ENCODE measurements at places on chromosomes 2 and 18.

- DNase-seq, result no peak
Observed at GRCh38 chr2:234091883-234092282, 41.4 kb downstream of the SPP2 start.

GRCh38 chr18:8008033-8008432 is 440.9 kb downstream of the PTPRM start:
- no peak for DNase-seq

- DNase-seq, result no peak
Observed at GRCh38 chr2:203238292-203238703, 520 bp upstream of the CYP20A1 start.

GRCh38 chr2:128378231-128379020 is 59.8 kb upstream of the HS6ST1 start:
- DNase-seq, result no peak

DNA sequence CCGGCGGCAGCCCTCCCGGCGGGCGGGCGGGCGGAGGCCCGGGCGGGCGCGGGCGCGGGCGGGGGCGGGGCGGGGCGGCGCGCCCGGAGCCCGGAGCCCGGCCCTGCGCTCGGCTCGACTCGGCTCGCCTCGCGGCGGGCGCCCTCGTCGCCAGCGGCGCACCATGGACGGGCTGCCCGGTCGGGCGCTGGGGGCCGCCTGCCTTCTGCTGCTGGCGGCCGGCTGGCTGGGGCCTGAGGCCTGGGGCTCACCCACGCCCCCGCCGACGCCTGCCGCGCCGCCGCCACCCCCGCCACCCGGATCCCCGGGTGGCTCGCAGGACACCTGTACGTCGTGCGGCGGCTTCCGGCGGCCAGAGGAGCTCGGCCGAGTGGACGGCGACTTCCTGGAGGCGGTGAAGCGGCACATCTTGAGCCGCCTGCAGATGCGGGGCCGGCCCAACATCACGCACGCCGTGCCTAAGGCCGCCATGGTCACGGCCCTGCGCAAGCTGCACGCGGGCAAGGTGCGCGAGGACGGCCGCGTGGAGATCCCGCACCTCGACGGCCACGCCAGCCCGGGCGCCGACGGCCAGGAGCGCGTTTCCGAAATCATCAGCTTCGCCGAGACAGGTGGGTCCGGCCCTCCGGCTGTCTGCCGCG is at the start of gene INHBB:
Gene INHBB (plus strand): TSS at position 111 of the 641 bp plus-strand sequence. CDS start 53 bp downstream, at position 164.
- no peak for DNase-seq

GRCh38 chr2:30026091-30027055 is 105.0 kb upstream of the ALK start:
- no peak for DNase-seq

GRCh38 chr2:227661025-227661649 is 5.5 kb upstream of the SCYGR5 start:
- DNase-seq, result no peak

DNA sequence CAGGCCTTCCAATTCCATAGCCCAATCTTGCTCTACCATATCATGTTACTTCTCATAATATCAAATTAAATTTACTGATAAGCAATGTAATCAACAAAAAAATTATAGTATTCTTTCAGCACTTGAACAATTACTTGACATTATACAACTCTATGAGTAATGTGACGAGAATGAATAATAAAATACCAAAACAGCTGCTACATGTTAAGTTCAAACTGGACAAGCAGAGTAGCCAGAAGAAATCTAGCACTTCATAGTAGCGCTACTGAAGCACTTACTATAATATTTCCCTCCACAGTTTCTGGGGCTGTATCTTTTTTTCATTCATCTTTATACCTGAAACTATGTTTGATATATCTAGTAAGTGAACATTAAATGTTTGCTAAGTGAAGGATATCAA is 14.9 kb downstream of the PPP3R1 start:
- no peak for DNase-seq

GRCh38 chr18:31977270-31977872 is 34.4 kb upstream of the TRAPPC8 start:
- peak; percentile 51 for DNase-seq

- no peak for DNase-seq
Observed at GRCh38 chr2:119227346-119227745, 3.7 kb downstream of the STEAP3 start.

DNA sequence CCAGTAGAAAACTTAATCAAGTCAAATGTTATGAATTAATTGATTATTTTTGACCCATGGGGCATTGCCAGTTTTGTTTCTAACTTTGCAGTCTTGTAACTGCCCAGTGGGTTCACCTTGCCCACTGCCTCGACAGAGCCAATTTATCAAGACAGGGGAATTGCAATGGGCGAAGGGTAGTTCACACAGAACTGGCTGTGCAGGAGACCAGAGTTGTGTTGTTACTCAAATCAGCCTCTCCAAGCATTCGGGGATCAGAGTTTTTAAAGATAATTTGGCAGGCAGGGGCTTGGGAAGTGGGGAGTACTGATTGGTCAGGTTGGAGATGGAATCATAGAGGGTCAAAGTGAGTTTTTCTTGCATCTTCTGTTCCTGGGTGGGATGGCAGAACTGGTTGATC is 168.5 kb upstream of the COPS8 start:
- no peak for DNase-seq

DNA sequence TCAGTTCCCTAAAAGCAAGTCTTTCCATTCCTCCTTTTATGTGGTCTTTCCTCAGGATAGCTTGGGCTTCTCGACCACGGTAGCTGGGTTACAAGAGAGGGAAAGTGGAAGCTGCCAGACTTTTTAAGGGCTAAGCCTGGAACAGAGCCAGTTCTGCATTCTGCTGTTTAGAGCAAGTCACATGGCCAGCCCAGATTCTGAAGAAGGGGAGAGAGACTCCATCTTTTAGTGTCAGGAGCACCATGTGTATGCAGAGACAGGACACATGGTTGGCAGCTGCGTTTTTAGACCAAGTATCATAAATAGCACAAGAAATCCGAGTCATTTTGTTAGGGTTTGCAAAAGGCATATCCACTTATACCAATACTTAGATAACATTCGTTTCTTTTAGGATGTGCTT is 4.7 kb downstream of the HMSD start:
- no peak for DNase-seq

DNA sequence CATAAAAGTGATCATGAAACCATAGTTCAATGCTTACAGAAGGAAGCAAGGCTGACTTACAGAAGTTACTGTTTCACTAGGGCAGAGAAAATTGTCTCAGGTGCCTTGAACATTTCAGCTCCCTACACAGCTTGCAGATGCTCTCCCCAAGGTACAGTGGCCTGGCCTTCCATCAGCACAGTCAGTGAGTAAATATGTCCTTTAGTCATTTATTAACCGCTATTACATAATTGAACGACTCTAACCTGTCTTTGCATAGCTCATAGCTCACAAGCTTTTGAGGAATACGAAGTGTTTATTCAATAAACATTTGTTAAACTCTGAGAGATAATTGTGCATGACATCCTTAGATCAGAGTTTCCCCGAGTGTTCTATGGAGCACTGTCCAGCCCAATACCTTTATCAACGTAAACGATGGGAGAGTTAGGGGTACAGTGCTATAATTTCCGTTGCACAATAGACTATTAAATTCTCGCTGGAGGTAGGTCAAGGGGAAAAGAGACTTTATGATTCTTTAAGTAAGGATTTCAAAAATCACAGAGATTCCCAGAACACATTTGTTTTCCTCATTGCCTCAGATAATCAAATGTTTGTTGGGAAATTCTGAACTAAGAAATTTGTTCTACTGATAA is 677.8 kb downstream of the TSN start:
- no peak for DNase-seq

DNA sequence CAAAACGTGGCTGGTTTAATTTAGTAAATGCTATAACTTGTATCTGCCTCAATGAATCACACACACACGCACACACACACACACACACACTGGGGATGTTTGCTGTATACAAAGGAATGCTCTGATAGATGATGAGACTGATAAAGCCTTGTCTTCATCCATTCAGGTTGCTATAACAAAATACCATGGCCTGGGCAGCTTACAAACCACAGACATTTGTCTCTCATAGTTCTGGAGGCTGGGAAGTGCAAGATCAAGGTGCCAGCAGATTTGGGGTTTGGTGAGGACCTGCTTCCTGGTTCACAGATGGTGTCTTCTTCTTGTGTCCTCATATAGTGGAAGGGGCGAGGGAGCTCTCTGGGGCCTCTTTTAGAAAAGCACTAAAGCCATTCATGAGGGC is 149.5 kb upstream of the HDAC4 start:
- no peak for DNase-seq

DNA sequence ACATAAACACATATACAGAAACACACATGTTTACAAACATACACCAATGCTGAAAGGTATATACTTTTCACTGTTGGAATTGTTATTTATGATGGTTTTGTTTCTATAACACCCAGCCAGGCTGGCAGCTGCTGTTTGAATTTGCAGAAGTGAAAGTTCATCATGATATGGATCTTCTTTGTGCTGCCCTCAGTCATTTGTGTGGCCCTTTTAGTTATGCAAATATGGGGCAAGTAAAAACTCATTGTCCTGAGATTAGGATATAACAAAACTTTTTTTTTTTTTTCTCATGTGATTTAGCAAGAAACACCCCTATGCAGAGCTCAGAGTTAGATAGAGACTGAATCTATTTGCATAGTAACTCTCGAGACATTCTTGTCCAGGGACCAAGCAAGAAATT is 714.1 kb downstream of the KCNJ3 start:
- DNase-seq, result no peak

DNA sequence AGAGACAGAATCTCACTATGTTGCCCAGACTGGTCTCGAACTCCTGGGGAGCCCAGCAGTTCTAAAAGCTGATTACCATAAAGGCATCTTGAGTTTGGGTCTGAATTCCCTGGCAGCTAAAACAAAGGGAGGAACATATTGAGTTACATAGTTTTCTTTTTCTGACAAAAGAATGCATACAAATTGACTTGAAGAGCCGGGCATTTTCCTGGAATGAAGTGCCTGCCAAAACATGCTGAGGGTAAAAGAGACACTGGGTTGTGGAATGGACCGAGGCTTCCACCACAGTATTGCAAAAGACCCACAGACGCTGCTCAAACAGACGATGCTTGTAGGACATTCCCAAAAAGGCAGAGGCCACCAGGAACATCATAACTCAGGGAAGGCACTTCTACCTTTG is 35.1 kb upstream of the ROCK2 start:
- DNase-seq, result no peak

GRCh38 chr2:102037681-102038080 is 45.9 kb downstream of the IL1R2 start:
- DNase-seq, result no peak

GRCh38 chr18:72819050-72819449 is 48.7 kb downstream of the NETO1 start:
- DNase-seq, result no peak

DNA sequence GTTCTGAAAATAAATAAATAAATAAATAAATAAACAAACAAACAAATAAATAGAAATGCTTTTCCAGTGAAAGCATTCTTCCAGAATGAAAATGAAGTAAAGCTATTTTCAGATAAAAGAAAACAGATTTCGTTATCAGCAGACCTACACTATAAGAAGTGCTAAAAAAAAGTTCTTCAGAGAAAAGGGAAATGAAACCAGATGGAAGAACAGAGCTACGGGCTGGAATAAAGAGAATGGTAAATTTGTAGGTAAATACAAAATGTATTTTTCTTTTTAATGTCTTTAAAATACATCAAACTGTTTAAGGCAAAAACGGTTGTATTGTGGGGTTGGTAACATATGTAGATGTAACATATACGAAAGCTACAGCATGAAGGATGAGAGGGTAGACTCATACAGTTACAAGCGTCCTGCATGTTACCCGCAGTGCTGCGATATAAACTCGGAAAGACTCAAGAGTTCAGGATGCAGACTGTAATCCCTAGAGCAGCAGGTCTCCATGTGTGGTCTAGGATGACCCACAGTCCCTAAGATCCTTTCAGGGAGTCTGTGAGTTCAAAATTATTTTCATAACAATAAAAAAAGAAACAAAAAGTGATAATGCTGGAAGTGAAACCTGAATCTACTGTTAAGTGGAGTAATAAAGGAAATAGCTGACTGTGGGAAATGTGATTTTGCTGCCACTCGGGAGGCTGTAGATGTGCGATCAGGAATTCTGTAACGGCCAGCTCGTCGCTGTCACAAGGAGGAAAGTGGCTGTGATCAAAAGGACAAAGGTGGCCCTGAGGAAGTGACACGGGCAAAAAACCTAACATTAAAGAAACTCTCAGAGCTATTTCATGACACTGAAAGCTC is 5.3 kb upstream of the RAB12 start:
- DNase-seq, result no peak

DNA sequence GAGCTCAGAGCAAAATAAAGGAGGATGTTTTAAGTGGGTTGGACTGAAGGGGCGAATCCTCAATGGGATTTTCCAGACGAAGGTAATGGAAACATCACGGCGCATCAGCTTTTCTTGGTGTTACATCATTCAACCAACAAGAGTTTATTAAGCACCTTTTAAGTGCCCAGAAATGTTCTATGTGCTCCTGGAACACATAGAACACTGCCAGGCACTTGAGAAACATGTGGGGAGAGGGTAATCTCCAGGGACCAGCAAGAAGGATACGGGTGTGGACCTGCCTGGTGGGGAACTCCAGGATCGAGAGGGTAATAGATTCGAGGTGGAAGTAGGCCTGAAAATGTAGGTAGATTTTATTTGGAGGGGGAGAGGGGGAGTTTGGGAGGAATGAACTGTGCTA is 168.6 kb downstream of the PRKCE start:
- no peak for DNase-seq

DNA sequence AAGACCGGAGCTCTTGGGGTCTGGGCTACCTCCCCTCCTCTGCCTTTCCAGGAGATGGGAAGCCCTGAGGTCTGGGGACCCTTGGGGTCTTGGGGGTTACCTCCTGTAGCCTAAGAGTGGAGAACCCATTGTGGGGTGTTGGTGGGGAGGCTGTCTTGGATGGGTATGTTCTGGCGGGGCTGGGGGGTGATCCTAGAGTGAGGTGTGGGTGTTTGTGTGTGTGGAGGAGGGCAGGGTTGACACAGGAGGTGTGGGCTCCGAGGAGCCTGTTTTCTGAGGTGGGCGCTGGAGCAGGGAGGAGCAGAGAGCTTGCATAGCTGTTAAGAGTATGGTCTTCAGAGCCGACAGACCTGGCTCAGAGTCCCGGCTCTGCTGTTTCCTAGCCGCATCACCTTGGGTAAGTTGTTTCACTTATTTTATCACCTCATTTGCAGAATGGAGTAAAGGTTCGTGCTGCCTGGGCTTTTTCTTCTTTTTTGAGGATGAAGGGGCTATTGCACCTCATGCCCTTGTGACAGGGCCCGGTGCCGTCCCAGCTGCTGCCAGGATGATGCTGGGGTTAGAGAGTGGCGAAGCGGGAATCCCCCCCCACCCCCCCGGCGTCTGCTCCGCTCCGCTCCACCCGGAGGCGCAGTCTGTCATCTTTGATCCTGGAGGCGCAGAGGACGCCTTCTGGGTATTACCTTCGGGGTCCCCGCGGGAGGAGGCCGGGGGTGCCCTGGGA is 17.2 kb downstream of the TET3 start:
- no peak for DNase-seq

DNA sequence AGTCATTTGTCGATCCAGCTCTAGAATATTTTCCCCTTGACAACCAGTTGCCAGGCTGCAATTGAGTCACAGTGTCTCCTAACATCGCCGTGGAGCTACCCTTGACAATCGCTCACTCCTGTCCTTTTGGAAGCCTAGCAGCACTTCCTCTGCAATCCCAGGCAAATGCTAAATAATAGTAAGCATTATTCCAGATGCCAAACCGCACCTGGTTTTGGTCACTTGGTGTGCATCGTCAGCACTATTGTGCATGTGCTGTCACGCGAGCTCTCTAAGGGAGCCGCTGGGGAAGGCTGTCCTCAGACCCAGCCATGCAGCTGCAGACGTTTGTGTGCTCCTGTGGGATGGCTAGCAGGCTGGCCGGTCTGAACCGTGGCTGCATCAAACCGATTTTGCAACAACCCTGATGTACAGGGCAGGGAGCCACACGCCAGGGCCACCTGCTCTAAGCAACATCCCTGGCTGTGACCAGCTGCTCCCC is 549.5 kb upstream of the ID2 start:
- no peak for DNase-seq

Measured in activated CD4-positive, alpha-beta T cell treated with anti-CD3 and anti-CD28 coated beads, Interleukin-2, amount 10 ng/mL, durations not matched to agents 7 days and 5 days (primary cell).